ENCODE measurements at places on chromosomes 2 and 18. TPM values are rescaled to one million over a fixed set of nuclear protein-coding genes. Genes with fewer than 3 reads are reported as not detected.

- no peak for DNase-seq
Measured at GRCh38 chr2:102315921-102316320, 4.6 kb downstream of the IL1RL1 start.

DNA sequence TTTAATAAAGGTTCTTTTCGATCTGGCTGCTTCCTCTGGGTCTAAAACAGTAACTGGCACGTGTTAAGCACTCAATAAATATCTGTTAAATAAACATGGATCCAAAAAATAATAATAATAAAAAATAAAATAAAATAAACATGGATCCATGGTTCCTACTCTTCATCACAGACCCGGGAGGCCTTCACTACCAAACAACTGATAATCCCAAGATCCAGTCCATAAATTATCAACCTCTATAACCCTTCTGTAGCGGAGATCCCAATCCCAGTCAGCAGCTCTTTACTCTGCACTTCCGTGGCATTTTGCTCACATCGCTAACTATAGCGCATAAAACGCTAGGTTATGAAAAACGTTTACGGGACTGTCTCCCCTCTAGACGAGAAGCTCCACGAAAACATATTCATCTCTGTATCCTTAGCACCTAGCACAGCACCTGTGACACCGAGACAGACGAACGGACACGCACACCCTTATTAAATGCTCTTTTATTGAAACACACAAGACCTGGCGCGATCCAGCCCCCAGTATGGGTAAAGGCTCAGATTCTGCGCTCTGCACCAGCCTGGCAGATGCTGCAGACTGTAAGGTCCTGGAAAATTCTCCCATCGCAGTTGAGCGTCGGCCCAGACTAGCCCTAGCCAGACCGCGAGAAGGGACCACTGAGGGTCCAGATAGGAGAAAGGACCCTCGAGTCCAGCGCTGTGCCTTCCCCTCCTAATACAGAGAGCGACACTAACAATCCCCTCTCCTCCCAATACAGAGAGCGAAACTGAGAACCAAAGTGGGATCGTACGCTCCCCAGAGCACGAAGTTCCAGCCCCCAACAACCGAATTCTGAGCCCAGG, 770 bp downstream of the NBAS start:
- no peak for DNase-seq

DNA sequence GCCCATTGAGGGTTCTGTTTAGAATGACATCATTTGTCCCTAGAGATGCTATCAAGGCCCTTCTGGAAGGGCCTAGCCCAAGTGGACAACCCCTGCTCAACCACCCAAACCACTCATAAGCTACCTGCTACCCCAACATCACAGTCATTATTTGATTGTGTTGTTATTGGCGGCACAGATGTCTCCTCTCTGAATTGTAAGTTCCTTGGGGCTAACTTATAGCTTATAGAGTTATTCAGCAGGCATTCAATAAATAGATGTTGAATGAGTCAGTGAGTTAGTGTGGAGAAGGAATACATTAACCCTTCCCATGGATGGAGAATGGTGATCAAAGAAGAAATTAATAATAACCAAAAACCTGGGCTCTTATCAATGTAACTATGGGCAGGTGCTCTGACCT, 80.0 kb downstream of the ACAA2 start:
- no peak for DNase-seq

- peak; percentile 42 for DNase-seq
Measured at GRCh38 chr2:42764096-42764495, at the start of gene OXER1. Gene OXER1 (minus strand): TSS chr2:42764135. CDS start chr2:42764062, 73 bp downstream.

- no peak for DNase-seq
Measured at GRCh38 chr2:73255007-73255644, 21.0 kb downstream of the CCT7 start.

The ANKRD53 gene
- not detected for total RNA-seq

The KCNIP3 gene
- total RNA-seq = 11.4 TPM

The RUFY4 gene
- total RNA-seq = 0.27 TPM

The AMER3 gene
- total RNA-seq = not detected

The NUP35 gene
- total RNA-seq = 13.7 TPM

The RAD51AP2 gene
- not detected for total RNA-seq

The TBC1D8 gene
- total RNA-seq = 269 TPM

All from Peyer's patch (tissue), 4 donors.